Heart right ventricle (tissue), 16 donors: ENCODE measurements at places on chromosomes 12 and 14. TPM values are rescaled to one million over a fixed set of nuclear protein-coding genes. Genes with fewer than 3 reads are reported as not detected.

- no peak overlapping the region for H3K4me3 ChIP-seq
- no peaks in the 10 kb centered on the region for H3K36me3 ChIP-seq
- H3K27ac ChIP-seq = no peak overlapping the region
- H3K27me3 ChIP-seq = no peaks in the 10 kb centered on the region
- peaks cover 30% of the 10 kb centered on the region for H3K4me1 ChIP-seq
- DNase-seq = no peak
These were observed 87.4 kb upstream of the SLC38A2 start for GRCh38 chr12:46459861-46460545.

DNA sequence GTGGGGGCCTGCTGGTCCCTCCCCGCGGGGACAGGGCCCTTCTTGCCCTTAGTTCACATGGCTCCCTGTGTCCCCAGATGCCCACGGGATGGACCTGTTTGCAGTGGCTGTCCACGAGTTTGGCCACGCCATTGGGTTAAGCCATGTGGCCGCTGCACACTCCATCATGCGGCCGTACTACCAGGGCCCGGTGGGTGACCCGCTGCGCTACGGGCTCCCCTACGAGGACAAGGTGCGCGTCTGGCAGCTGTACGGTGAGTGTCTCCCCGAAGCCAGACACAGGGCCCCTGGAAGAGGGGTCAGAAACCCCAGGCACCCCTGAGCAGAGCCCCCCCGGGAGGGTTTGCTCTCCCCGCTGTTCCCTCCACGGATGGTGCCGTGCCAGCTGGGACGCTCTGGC is 13.4 kb downstream of the MMP17 start:
- no peaks in the 10 kb centered on the region for H3K4me1 ChIP-seq
- H3K36me3 ChIP-seq = no peaks in the 10 kb centered on the region
- no peaks in the 10 kb centered on the region for H3K27me3 ChIP-seq
- no peak for DNase-seq

DNA sequence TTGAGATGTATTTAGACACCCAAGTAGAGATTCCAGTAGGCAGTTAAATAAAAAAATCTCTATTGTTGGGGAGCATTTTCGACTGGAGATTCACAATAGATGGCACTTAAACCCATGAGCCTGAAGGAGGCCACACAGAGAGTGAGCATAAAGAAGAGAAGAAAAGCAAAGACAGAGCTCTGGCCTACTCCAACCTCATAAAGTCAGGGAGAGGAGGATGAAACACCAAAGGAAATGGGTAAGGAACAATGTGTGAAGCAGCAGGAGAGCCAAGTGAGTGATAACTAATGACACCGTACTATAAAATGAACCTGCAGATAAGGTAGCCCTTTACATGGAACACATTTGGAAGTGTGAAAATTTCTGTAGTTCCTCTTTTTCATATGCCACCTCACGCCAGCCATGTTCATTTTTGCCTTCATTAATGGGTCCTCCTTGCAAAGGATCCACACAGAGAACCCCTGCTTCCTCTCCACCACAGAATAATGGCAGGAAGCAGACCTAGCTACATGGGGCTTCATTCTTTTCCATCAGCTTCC is 150.0 kb upstream of the SYT10 start:
- no peaks in the 10 kb centered on the region for H3K27me3 ChIP-seq
- H3K36me3 ChIP-seq = no peaks in the 10 kb centered on the region
- H3K4me3 ChIP-seq = no peak overlapping the region
- no peak overlapping the region for H3K27ac ChIP-seq
- no peaks in the 10 kb centered on the region for H3K4me1 ChIP-seq

The AKAP5 gene
- total RNA-seq = 0.14 TPM
